ENCODE measurements at places on chromosomes 1 and 21.

GRCh38 chr1:230172016-230172537 is 105.0 kb downstream of the GALNT2 start:
- no peak for DNase-seq

- no peak for DNase-seq
Measured at GRCh38 chr1:47616906-47617305, 179.1 kb downstream of the FOXD2 start.

DNA sequence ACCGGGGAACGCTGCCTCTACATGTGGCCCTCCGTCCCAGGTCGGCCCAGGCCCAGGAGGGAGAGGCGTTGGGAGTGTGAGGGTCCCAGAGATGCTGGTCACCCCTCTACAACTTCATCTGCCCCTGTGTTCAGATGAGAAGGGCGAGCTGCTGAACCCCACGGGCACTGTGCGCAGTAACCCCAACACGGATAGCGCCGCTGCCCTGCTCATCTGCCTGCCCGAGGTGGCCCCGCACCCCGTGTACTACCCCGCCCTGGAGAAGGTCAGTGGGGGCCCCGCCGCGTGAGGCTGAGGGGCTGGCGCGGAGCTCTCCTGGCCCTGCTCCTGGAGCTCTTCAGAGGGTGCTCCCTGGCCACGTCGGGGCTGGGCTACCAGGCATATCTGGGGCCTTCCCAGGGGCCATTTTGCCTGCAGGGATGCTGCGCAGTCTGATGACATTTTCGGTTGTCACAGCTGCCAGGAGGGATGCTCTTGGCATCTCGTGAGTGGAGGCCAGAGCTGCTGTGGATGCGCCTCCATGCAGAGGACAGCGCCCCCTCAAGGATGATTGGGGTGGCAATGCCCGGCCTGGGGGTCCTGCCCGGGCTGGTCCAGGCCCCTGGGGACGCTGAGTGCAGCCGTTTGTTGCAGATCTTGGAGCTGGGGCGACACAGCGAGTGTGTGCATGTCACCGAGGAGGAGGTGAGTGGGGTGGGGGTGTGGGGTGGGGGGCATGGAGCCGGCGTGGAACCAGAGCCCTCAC is 68.6 kb downstream of the PIK3CD start:
- no peak for DNase-seq

DNA sequence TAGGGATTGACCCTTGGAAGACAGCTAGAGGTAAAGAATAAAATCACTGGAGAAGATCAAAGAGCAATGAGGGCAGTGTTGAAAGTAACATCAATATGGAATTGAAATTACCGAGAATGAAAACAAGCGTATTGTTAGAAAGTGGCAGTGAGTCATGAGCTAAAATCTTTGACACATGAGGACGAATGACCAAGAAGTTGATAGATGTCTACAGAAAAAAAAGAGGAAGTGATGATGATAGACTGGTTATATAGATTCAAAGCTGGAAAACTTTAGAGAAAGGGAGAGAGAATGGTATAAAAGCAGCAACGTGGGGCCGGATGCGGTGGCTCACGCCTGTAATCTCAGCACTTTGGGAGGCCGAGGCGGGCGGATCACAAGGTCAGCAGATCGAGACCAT is 12.5 kb upstream of the DNM3 start:
- no peak for DNase-seq

- DNase-seq = no peak
Measured at GRCh38 chr21:38917043-38917774, 111.5 kb downstream of the ETS2 start.

DNA sequence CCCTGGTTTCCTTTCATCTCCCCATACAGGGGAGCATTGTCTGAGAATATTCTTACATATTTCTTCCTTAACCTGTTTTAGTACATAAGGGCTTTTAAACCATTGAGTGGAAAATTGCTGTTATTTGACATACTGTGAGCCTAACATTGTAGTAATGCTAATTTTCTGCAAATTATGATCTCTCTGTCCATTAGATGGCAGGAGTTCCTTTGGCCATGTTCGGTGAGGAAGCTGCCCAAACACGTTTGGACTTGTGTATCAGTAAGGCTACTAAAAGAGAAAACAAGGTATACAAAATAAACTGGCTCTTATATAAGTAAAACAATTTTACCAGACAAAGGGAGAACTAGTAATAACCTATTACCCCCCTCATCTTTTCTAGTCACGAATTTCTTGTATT is 29.2 kb downstream of the CDC7 start:
- DNase-seq = no peak

All from GM12891 (cell line).